Left lung (tissue), 14 donors: ENCODE measurements at places on chromosomes 6 and 20. TPM values are rescaled to one million over a fixed set of nuclear protein-coding genes. Genes with fewer than 3 reads are reported as not detected.

The SAPCD1 gene
- 1.3 TPM for total RNA-seq

The PRRT1 gene
- 1.0 TPM for total RNA-seq

The GABRR1 gene
- not detected for total RNA-seq

The TLDC2 gene
- total RNA-seq, result 0.60 TPM

The RAMACL gene
- total RNA-seq, result 3.2 TPM

The SIRPD gene
- total RNA-seq, result 0.79 TPM

The TP53TG5 gene
- not detected for total RNA-seq

The NKAIN2 gene
- not detected for total RNA-seq

The FAM83C gene
- not detected for total RNA-seq

The HLA-DQB1 gene
- 56.8 TPM for total RNA-seq

The CD24 gene
- 158 TPM for total RNA-seq

The EPB41L2 gene
- total RNA-seq, result 91.3 TPM

The C6orf58 gene
- total RNA-seq, result not detected

The COL21A1 gene
- 14.7 TPM for total RNA-seq

The TRIM10 gene
- total RNA-seq, result not detected

The LHFPL5 gene
- total RNA-seq, result not detected

The AAR2 gene
- total RNA-seq, result 23.4 TPM

The SLC24A3 gene
- total RNA-seq, result 4.4 TPM
